ENCODE measurements at places on chromosomes 12 and 14. TPM values are rescaled to one million over a fixed set of nuclear protein-coding genes. Genes with fewer than 3 reads are reported as not detected.
A peak's percentile ranks its signal among the peaks of the same experiment; 100 is the strongest.

RIPK3 gene
- 13.2 TPM for total RNA-seq

DNA sequence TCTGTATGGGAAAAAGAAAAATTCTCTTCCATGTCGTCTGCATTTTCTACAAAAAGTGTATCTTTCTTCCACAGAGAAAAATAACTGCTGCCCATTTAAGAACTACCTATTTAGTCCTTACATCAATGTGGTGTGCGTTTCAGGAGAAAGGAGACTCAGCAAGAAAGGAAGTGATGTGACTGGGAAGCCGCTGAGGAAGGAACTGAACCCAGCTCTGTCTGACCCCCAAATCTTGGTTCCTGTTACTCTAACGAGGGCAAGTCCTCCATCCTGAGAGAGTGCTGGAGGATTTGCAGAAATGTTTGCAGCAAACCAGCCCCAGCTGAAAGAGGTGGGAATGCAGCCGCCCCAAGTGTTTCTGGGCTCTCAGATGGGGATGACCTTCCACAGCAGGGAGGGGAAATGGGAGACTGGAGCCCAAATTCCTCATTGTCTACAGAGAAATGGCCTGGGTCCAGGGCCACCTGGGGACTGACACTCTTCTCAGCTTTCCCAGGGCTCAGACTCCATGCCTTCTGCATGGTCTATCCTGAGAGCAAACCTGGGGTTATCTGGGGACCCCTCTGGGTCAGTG, 6.7 kb upstream of the MLEC start:
- H3K36me3 ChIP-seq, result no peaks in the 10 kb centered on the region
- H3K4me1 ChIP-seq, result peaks cover 28% of the 10 kb centered on the region
- peaks cover 2% of the 10 kb centered on the region for H3K27me3 ChIP-seq
- H3K27ac ChIP-seq, result no peak overlapping the region
- DNase-seq, result no peak

MOK gene
- 6.8 TPM for total RNA-seq

SLC8B1 gene
- total RNA-seq, result 23.5 TPM

FOXN4 gene
- total RNA-seq, result not detected

GRCh38 chr12:2284857-2285256, 232.1 kb downstream of the CACNA1C start:
- peaks cover 1% of the 10 kb centered on the region for H3K4me1 ChIP-seq
- H3K27ac ChIP-seq, result no peak overlapping the region
- no peaks in the 10 kb centered on the region for H3K36me3 ChIP-seq
- H3K27me3 ChIP-seq, result peaks cover 19% of the 10 kb centered on the region
- no peak overlapping the region for H3K4me3 ChIP-seq
- DNase-seq, result peak; percentile 12

- H3K4me3 ChIP-seq, result peak within 1 kb of the TSS; percentile 96
- DNase-seq, result peak; percentile 79
- peaks cover 47% of the 10 kb centered on the region for H3K4me1 ChIP-seq
- peaks cover 36% of the 10 kb centered on the region for H3K36me3 ChIP-seq
- peak within 1 kb of the TSS; percentile 99 for H3K27ac ChIP-seq
These were observed at the start of gene CCDC88C for GRCh38 chr14:91417120-91417982. Gene CCDC88C (minus strand): TSS chr14:91417820. CDS start chr14:91417690, 130 bp downstream.

DNA sequence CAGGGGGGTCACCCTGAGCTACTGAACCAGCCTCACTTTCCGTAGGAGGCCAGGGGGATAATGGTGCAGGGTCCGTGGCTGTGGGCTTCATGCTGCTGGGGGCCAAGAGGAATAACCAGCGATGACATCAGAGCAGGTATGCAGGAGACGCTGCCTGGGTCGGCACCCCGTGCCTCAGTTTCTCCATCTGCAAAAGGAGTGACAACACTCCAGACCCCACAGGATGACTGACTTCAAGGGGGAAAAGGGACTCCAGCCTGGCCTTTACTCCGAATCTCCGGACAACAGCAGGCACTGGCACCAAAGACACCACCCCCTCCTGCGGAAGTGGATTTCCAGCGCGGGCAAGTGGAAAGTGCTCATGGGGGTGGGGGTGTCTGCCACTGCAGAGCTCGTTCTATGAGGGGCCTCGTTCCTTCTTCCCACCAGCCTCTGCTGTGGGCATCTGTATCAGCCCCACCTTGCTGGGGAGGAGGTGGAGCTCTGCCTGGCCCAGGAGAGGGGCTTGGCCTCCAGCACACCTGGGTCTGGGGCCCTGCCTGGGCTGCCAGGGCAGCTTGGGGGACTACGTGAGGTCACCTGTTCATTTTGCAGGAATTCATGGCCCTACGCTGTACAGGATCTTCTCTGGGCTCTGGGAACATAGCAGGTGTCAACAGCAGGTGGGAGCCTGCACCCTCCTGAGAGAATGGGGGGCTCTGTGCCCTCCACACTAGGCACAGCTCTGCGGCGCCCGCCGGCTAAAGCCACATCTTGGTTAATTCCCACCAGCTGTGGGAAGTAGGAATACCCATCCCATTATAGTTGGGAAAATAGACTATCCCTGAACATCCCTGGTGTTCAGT, 216.6 kb upstream of the C14orf180 start:
- H3K4me3 ChIP-seq, result no peak overlapping the region
- no peak overlapping the region for H3K27ac ChIP-seq
- no peak for DNase-seq
- no peaks in the 10 kb centered on the region for H3K4me1 ChIP-seq

Data from activated T-helper 2 cell treated with anti-CD3 and anti-CD28 coated beads, Interferon-gamma antibody, Interleukin-2, Interleukin-4, amounts not matched to agents 10 μg/mL and 5 μg/mL and 100 μg/mL, durations not matched to agents 14 hours and 24 hours and 36 hours (primary cell).